Astrocyte of the spinal cord (primary cell): ENCODE measurements at places on chromosomes 2 and 18.

GRCh38 chr2:287911-288757 lies at the start of gene ALKAL2:
ALKAL2 (minus strand) TSS chr2:288091; CDS start chr2:287835, 256 bp downstream.
- no peak for DNase-seq

DNA sequence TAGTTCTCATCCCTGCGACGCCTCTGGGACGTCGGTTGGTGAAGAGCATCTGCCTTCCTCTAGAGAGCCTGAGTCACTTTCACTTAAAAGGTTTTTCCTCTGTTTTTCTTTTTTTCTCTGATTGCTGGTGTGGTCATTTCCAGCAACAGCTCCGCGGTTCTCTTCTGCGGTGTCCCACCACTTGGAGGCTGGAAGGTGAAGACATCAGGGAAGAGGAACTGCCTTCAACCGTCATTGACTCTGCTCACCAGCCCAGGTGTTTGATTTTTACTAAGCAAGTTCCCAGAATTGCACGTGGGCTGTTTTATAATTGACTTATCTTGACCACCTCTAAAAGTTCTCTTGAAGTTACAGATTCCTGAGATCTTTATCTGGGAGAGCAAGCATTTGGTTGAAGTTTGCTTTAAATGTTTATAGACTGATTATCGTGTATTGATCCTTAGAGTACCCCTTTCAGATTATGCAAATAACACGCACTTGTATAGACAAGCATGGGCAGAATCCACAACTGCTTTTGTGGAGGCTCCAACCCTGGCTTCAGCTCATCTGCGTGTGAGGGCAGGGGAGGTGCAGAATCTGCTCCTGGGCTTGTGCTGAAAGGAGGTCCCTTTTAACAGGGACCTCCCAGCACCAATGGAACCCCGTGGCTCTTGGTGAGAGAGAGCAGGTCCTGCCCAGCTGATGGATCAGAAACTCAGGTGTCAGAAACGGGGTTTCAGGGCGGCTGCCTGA lies 3.5 kb downstream of the CTDP1 start:
- no peak for DNase-seq

GRCh38 chr2:127620866-127621265 lies 25.1 kb upstream of the GPR17 start:
- DNase-seq = no peak

DNA sequence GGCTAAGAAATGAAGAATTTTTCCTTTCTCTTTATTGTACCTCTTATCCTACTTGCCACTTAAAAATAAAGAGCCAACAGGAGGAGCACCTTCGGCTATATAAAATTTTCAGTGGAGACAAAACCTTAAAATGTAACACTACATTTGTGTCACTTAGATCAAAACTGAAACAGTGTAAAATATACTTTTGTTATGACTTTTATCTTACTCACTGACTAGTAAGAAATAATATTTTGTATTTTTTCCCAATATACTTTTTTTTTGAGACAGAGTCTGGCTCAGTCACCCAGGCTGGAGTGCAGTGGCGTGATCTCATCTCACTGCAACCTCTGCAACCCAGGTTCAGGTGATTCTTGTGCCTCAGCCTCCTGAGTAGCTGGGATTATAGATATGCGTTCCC lies 28.3 kb downstream of the KCNJ13 start:
- DNase-seq = no peak

GRCh38 chr2:196251132-196251531 lies 79.8 kb upstream of the STK17B start:
- DNase-seq = no peak

- DNase-seq = no peak
Observed at GRCh38 chr2:212177724-212178123, 360.9 kb downstream of the ERBB4 start.

- no peak for DNase-seq
Observed at GRCh38 chr2:102301867-102302362, 9.4 kb upstream of the IL1RL1 start.

- no peak for DNase-seq
Observed at GRCh38 chr2:124640221-124640750, 615.2 kb downstream of the CNTNAP5 start.

- peak; percentile 19 for DNase-seq
Observed at GRCh38 chr18:31657823-31658669, 26.3 kb downstream of the B4GALT6 start.

- DNase-seq = no peak
Observed at GRCh38 chr2:197201874-197202273, 108.7 kb downstream of the ANKRD44 start.
